Activated CD8-positive, alpha-beta memory T cell treated with anti-CD3 and anti-CD28 coated beads for 4 hours (primary cell): ENCODE measurements at places on chromosomes 11 and 22.

DNA sequence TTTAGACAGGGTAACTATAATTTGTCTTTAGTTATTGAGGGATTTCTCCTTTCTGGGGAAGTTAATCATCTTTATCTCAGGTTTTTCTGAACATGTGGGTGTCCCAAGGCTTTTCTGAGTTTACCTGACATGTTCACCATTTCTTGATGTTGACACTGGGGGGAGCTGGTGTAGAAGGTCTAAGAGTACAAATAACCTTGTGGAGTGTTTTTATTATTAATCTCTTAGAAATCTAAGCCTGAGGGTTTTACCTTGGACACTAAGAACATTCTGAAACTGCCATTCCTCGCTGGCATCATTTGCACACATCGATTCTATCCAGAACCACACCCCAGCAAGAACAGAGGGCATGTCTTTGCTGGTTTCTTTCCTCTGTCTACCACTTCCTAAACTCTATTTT lies 15.6 kb upstream of the C11orf91 start:
- DNase-seq: no peak

DNA sequence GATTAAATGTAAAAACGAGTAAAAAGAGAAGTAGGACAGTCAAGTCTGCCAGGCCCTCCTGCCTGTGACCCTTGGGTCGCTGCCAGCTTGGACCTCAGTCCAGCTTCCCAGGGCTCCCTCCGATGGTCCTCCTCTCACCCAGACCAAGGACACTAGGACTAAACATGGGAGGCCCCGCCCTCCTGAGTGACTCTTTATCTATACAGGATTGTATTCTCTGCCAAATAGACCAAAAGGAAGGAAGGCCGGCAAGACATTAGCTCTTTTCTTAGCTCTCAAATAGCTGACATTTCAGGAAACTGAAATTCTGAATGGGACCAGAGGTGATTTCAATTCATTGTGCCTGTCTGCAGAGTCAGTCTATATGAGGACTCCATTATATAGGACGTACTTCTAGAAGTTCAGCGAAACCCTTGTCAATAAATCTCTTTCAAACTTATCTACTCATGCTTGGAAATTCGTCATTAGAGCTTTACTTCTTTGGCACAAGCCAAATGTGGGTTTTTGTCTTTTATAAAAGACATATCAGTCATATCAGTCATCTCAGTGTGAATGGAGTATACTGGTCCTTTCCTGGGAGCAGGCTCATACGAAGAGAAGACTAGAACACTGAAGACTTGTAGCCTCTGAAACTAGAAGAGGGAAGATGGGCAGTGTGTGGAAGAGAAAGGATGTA lies 28.5 kb downstream of the ADORA2A start:
- DNase-seq: no peak

DNA sequence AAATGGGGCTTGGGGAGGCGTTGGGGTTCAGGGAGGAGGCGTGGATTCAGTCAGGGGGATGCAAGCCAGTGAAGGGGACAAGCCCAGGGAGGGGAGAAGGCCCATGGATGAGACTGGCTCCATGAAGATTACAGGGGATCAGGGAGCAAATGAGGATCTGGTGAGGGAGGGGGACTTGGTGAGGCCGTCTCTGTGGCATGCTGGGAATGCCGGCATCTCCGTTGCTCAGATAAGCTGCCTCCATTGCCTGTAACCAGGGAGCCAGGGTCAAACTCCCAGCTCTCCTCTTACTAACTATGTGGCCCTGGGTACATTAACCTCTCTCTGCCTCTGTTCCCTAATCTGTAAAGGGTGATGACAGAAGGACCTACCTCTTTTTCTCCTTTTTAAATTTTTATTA lies 38.7 kb downstream of the TPBGL start:
- DNase-seq: no peak

GRCh38 chr22:39240831-39241793 lies 3.7 kb downstream of the PDGFB start:
- DNase-seq: no peak

DNA sequence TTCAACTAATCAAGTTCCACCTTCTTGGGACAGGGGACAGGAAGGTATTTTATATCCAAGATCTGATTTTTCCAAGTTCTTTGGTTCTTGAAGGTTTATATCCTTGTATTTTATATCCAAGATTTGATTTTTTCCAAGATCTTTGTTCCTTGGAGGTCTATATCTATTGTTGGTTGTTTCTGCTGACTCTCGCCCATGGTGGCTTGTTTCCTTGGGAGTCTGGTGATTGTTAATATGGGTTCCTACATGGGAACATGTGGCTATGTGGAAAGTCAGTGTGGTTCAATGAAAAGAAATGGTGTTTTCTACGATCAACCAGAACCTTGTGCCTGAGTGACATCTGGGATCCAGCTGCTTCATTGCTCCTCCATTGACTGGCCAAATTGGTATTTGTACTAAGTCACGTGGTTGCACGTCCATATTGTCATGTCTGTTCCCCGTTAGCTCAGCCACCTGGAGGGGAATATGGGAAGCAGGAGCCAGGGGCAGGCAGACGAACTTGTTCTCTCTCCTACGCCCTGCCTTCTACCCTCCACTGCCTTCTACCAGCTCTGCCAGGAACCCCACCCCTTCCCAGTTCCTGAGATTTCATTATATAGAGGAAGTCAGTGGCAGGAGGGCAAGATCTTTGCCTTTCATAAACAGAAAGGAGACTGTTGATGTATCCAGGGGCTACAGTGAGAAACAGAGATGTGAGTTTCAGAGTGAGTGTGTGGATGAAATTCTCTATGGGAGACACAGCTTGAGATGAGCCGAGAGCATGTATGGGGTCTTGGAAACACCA lies 11.1 kb upstream of the CSF2RB start:
- DNase-seq: no peak

GRCh38 chr11:72679869-72680268 lies 5.6 kb upstream of the PDE2A start:
- DNase-seq: no peak

DNA sequence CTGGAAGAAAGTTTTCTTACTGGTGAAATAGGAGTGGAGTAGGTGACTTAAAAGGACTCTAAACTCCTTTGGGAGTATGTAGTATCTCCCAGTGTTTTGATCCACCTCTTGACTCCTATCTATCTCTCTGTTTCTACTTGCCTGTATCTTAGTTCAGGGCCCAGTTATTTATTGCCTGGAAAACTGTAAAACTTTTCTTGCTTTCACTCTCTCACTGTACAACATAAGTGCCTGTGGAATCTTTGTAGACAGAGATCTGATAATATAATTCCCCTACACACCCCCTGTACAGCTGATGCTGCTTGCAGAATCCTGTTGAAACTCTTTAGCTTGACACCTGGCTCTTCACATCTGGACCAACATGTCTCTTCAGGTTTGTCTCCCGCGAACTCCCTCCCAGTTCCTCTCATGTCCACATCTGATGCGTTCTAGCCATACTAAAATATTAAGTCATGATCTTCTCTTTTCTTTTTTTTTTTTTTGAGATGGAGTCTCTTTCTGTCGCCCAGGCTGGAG lies 26.5 kb upstream of the SESN3 start:
- DNase-seq: no peak

DNA sequence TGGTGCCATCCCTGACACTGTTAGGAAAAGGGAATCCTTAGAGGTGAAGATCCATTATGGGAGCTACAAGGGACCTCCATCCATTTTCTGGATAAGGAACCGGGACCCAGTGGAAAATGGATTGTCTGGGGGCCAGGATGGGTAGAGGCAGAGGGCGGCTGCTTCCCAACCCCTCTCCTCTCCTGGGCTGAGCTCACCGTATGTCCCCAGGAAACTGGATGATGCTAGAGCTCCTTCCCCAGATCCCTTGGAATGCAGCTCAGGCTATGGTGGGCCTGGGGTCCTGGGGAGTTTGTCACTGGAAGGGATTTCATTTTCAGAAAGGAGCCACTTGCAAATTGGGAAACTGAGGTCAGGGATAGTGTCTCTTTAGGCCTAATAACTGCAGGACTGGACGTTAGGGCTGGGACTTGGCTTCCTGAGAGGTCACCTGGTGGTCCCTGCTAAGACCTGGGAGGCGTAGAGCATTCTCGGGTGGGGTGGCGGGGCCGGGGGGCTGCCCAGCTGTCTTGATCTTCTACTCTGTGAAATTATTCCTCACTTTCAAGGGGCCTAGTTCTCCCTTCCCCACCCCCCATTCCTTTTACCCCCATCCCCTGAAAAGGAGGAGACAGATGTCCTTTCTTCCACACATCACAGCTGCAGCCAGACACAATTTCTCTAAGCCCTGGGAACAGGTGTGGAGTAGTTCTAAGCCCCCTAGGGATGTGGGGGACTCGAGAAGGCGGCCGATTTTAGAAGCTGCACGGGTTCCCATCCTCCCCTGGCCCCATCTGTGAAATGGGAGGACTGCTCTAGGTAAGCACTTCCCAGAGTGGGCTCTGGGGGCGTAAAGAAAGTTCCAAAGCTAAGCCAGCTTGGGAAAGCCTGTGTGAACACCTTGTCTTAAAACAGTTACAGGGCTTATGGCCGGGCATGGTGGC lies 99.8 kb downstream of the PKNOX2 start:
- no peak for DNase-seq

- no peak for DNase-seq
These were observed 36.0 kb downstream of the ARRB1 start for GRCh38 chr11:75315439-75315805.

DNA sequence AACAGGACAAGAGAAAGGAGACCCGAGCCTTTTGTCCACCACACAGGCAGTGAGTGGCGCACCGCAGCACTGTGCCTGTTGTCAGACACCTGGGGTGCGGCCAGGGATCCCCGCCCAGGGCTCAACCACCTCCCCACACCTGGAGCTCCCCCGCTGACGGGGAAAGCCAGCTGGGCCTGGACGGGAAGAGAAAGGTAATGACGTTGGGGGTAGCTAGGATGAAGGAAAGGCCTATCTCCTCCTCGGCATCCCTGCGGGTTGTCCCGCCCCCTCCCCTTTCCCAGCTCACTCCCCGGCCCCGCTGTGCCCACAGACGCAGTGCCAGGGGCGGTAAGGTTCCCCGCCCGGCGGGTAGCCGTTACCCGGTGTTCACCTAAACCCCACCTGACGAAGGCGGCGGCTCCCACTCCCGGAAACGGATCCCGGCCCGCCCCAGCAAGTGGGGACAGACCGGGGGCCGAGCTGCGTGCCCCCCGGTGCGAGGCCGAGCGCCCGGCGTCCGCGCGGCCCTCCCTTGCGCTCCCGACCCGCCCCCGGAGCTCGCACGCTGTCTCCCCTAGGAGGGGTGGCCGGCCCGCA lies 495 bp downstream of the HYOU1 start:
- peak; percentile 18 for DNase-seq
